Muscle of leg (tissue), 16 donors: ENCODE measurements at places on chromosomes 1 and 21. TPM values are rescaled to one million over a fixed set of nuclear protein-coding genes. Genes with fewer than 3 reads are reported as not detected.
A peak's percentile ranks its signal among the peaks of the same experiment; 100 is the strongest.

The PSRC1 gene
- polyA plus RNA-seq: 19.1 TPM

The SLC44A5 gene
- 0.19 TPM for polyA plus RNA-seq

The PCAT6 gene
- polyA plus RNA-seq: 2.7 TPM

The EPHB2 gene
- 16.3 TPM for polyA plus RNA-seq

The ISG15 gene
- 13.4 TPM for polyA plus RNA-seq

The HCRTR1 gene
- 0.37 TPM for polyA plus RNA-seq

The KRTAP21-2 gene
- polyA plus RNA-seq: not detected

DNA sequence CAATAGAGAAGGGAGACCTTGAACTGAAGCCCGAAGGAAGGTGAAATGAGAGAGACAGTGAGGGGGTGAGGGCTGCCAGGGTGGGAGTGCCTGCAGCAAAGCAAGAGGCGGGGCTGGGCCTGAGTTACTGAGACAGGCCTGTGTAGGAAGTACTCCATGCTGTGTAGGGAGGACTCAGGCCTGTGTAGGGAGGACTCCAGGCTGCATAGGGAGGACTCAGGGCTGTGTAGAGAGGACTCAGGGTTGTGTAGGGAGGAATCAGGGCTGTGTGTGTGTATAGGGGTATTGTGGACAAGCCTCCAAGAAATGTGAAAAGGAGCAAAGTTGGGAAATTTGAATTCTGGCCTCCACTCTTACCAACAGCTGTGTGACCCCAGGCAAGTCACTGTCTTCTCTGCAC is 133.8 kb upstream of the CACNA1E start:
- no peak for DNase-seq

- DNase-seq: no peak
Observed at GRCh38 chr1:165915932-165916348, 88.5 kb downstream of the UCK2 start.

DNA sequence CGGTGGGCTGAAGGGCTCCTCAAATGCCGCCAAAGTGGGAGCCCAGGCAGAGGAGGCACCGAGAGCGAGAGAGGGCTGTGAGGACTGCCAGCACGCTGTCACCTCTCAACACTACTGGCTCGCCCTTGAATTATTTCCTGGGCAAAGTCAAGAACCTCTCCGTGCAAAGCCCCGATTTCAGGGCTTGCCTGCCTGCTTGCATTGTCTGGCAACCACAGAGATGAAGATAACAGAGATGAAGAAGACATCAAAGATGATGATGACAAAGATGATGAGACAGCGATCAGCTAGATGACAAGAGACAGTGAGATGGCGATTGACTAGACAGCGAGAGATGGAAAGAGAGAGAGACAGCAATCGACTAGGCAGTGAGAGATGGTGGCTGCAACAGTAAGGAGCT is 976.5 kb downstream of the ADGRL2 start:
- DNase-seq: no peak

- DNase-seq: no peak
Observed at GRCh38 chr1:211355873-211356272, 29.2 kb downstream of the TRAF5 start.

- no peak for DNase-seq
Observed at GRCh38 chr1:2878591-2878990, 77.1 kb upstream of the TTC34 start.

DNA sequence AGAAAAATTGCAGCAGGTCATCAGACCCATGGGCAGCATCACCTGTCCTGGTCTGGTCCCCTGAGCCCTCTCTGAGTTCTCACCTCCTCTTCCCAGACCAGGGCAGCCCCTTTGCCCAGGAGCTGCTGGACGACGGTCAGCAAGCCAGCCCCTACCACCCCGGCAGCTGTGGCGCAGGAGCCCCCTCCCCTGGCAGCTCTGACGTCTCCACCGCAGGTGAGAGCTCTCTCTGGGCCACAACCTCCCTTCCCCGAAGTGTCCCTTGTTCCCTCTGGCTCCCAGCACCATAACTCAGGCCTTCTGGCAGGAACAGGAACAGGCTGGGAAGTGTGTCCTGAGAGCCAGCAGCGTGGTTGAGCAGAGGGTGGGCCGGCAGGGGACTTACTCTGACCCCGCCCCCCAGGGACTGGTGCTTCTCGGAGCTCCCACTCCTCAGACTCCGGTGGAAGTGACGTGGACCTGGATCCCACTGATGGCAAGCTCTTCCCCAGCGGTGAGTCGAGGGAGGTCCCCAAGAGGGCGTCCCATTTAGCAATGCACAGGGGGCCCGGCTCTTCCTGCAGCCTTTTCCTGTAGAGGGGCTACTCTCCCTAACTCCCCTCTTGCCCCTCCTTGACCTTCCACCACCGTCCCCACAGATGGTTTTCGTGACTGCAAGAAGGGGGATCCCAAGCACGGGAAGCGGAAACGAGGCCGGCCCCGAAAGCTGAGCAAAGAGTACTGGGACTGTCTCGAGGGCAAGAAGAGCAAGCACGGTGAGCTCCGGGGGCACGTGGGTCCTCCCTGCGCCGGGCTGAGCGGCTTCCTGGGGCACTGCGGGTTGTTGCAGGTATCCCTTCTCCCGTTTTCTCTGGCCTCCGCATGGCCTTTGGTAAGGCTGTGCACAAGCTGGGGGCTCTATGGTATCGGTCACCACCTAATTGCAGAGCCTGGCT is 2.4 kb downstream of the ELF3 start:
- DNase-seq: no peak

- no peak for DNase-seq
Observed at GRCh38 chr1:25804964-25805862, 5.2 kb downstream of the SELENON start.

DNA sequence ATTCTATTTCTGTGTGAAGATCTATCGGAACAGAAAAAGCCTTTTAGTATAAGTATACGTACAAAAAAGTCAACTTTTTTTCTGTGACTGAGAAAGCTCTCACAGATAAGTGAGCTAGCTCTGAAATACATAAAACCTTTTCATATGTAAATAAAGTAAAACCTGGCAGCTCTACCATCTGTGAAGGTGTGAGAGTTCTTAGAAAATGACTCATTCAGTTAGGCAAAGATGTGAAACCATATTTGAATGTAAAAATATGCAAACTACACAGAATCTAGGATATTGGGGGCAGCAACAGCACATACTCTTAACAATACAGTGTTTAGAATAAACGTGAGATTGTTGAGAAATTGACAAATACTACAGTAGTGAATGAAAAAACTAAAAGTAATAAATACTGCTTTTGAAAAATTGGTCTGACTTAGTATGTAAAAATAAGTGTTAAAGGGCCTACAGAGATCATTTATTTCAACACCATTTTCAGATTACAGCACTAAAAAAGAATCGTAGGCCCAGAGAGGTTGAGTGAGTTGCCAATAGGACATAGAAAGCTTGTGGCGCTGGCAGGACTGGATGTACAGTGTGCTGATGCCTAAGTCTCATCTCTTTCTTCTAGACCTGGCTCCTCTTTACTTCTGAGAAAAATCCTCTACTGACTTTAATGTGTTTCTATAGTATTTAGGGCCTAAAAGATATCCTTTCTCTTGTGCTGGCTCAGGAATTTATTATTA is 19.8 kb downstream of the ATP6V1G3 start:
- DNase-seq: no peak

- peak; percentile 93 for DNase-seq
Observed at GRCh38 chr1:94884106-94884505, 42.8 kb downstream of the CNN3 start.

- DNase-seq: no peak
Observed at GRCh38 chr1:65691972-65692371, 100.7 kb upstream of the PDE4B start.

GRCh38 chr1:155698382-155699038 is 9.6 kb downstream of the DAP3 start:
- DNase-seq: no peak

- peak; percentile 10 for DNase-seq
Observed at GRCh38 chr1:48196237-48196636, 26.3 kb upstream of the SLC5A9 start.

DNA sequence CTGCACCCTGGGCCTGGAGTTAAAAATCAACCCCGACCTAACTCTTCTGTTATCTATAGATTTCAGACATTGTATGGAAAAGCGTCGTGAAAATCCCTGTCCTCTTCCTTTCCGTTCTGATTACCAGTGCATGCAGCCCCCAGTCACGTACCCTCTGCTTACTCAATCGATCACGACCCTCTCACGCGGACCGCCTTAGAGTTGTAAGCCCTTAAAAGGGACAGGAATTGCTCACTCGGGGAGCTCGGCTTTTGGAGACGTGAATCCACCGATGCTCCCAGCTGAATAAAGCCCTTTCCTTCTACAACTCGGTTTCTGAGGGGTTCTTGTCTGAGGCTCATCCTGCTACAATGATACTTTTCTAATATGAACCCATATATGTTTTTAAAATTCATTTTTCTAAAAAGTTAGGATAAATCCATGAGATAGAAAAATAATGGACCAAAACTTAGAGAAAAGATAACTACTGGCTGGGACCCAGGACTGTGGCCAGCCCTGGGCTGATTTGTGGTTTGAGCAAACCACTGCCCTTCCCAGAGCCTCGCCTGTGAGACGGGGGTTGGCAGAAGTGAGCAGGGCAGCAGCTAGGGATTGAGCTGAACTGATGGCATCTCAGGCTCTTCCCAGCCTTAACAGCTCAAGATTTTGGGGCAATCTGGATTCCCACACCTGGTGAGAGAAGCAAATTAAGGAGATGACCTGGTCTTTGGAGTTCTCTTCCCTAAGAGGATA is 5.0 kb downstream of the UQCRHL start:
- no peak for DNase-seq

DNA sequence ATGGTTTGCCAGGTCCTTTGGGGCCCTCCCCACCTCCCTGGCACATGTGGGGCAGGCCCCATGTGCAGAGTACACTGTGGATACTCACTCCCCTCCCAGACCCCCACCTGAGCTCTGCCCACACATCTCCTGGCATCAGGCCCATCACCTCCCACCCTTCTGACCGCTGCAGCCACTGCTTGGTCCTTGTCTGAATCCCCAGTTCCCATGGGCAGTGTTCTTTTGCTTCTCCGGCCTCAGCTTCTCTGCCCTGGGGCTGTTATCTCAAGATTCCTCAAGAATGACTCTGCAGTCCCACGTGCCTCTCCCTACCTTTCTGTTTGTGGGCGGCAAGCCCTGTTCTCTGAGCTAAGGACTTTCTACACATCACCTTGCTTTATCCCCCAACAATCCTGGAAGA is 187.7 kb upstream of the EDN2 start:
- no peak for DNase-seq

GRCh38 chr1:206022766-206023165 is 929 bp downstream of the CTSE start:
- no peak for DNase-seq

- DNase-seq: no peak
Observed at GRCh38 chr1:5273280-5274003, 619.0 kb downstream of the AJAP1 start.

DNA sequence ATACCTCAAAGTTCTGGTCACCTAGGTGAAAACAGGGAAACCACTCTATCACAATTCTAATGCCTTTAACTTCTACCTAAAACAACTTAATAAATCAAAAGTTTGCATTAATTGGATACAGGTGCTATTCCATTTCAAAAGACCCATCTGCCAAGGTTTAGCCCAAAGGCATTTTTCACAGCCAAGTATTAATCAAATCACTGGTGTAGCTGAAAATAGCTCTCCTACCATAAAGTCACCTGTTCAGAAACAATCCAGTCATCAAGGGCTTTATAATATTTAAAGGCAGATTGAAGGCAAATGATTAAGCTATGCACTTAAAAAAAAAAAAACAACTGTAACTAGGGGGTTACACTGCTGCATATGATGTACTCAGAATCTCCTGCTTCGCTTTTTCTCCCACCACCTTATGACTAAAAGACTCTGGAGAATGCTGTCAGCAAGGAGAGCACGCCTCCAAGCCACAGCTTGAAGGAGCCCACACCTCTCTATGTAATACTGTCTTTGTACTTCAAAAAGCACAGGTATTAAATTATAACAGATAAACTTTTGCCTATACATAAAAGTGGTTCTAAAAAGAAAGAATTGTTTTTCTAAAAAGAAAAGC is 20.5 kb downstream of the KIAA0319L start:
- no peak for DNase-seq

DNA sequence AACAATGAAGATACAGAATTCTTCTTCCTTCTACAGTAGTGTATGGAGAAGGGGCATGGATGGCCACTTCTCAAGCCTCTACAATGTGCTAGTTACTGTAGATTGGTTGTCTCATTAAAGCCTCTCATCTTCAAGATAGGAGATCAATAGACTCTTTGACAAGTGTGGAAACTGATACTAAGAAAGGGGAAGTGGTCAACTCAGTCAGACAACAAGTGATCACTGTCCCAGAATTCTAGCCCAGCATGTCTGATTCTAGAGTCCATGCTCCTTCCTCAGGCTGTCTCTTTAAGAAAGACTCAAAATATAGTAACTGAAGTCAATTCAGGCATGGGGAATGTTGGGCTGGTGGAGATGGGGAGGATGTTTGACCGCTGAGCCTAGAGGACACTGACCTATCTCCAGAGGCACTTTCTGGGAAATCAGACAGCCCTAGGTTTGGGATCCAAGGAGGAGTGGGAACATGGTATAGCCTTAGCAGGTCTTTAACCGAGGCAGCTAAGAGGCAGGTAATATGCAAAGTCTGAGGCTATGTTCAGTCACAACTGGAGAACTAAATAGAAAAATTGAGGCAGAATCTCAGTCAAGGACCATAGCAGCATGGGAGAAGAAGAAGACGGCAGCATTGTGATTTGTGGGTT is 39.3 kb upstream of the EYA3 start:
- DNase-seq: no peak

DNA sequence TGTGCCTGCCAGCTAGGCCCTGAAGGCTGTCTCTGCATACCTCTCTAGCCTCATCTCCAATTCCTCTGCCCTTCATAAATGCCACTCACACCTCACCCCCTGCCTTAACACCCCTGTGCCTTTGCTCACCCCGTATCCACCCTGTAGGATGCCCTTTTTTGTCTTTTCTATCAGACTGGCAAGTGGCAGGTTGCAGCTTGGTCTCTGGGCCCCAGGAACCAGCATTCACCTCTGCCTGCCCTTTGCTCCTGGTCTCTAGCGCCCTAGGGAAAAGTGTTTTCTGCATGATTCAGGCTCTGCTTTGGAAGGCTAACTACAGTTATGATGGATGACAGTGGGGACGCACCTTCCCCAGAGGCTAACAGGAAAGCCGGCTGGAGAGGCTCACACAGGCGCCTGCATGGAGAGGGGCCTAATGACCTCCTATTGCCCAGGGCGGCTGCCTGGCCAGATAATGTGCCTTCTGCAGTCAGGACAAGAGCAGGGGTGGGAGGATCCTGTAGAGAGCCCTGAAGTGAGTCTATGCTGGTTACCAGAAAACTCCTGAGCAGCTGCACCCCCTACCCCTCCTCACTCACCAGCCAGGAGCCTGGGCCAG is 11.2 kb downstream of the KANK4 start:
- DNase-seq: no peak

DNA sequence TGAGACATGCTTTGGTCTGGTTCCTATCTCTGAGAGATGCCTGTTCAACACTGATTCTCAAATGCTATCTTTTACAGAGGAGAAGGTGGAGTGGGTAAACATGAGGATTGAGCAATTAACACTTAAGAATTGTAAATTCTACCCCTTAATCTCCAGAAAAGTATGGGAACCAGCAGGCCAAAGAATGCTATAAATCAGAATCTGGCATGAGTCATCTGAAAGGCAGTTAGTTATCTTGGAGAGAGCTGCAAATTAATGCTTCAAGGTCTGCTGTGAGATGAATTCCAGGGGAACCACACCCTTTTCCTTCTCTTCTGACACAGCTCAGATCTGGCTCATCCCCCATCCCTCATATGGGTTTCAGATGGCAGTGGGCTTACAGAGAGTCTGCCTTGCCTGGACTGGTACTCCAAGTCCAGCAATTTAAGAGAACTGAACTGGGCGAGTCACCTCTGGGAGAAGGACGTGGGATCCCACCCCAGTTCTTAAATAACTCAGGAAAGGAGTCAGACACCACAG is 5.2 kb downstream of the S100A10 start:
- DNase-seq: no peak

GRCh38 chr1:201653883-201654282 is 115.0 kb downstream of the NAV1 start:
- no peak for DNase-seq
